ENCODE measurements at places on chromosomes 5 and 9. TPM values are rescaled to one million over a fixed set of nuclear protein-coding genes. Genes with fewer than 3 reads are reported as not detected.

Gene IL9
- total RNA-seq = not detected

Gene CD180
- not detected for total RNA-seq

Gene SAXO1
- total RNA-seq = not detected

Gene SLC34A1
- not detected for total RNA-seq

Gene BAAT
- total RNA-seq = not detected

Gene PCDHGC4
- 0.31 TPM for total RNA-seq

Gene NUDT12
- total RNA-seq = 10.3 TPM

Gene SVEP1
- total RNA-seq = 1.6 TPM

Gene UGT3A2
- total RNA-seq = 0.08 TPM

Gene LCN2
- 22.4 TPM for total RNA-seq

Gene SH3GL2
- total RNA-seq = not detected

Gene EGFL7
- 18.8 TPM for total RNA-seq

Gene IL3
- total RNA-seq = not detected

Gene SLC6A7
- not detected for total RNA-seq

Gene LEAP2
- total RNA-seq = 0.16 TPM

Gene PAX5
- 0.11 TPM for total RNA-seq

Gene DND1
- 1.6 TPM for total RNA-seq

Gene NKD2
- total RNA-seq = not detected

Gene STPG3
- total RNA-seq = not detected

Gene CAMLG
- total RNA-seq = 31.6 TPM

Gene PRDM9
- total RNA-seq = not detected

Gene TAS2R1
- total RNA-seq = not detected

Gene ZNF366
- not detected for total RNA-seq

Gene SNAPC4
- total RNA-seq = 7.6 TPM

Data from hair follicular keratinocyte (primary cell).